Hepatic stellate cell (primary cell): ENCODE measurements at places on chromosomes 11 and 22.

GRCh38 chr11:9745411-9746211 is 81.7 kb downstream of the SWAP70 start:
- no peak for DNase-seq

DNA sequence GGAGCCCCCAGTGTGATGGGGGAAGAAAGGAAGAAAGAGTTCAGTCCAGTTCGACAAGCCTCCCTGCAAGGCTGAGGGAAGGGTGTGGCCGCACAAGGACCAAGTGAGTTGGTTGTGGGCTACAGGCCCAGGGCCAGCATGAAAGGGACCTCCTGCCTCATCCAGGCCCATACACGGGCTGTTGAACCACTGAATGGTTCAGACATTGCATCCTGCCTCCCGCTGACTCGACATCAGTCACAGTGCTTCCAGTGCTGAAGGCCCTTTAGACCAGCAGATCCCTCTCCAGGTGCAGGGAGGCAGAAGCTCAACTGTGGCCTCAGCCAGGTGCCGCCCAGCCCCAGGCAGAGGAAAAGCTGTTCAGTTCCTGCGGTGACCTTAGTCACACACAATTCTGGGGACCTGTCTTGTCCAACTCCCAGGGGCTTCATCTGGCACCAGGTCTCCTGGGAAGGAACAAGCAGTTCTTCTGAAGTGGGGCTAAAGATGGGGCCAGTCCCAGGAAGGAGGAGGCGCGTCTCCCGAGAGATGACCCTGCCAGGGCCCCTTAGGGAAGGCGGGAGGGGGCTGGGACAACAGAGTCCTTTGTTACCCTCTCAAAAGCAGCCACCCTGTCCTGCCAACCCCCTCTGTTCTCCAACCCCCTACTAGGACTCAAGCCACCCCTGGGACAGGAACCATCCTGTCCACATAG is 6.6 kb downstream of the ARRB1 start:
- DNase-seq, result no peak

DNA sequence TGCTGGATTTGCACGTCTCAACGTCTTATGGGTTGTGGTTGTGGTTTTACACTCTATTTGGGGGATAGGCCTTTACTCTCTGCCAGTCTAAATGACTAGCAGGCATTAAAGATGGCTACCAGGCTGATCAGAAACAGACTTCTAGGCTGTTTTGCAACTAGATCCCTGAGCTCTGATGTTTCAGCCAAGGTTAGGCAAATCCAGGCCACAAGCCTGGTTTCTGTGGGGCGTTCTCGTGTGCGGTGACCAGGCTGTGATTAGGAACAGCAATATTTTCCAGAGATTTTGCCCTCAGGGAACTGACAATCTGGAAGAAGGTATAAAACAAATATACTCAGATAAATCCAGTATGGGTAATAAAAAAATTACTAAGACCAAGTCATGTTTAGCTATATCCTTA is 502.4 kb downstream of the INSC start:
- no peak for DNase-seq

DNA sequence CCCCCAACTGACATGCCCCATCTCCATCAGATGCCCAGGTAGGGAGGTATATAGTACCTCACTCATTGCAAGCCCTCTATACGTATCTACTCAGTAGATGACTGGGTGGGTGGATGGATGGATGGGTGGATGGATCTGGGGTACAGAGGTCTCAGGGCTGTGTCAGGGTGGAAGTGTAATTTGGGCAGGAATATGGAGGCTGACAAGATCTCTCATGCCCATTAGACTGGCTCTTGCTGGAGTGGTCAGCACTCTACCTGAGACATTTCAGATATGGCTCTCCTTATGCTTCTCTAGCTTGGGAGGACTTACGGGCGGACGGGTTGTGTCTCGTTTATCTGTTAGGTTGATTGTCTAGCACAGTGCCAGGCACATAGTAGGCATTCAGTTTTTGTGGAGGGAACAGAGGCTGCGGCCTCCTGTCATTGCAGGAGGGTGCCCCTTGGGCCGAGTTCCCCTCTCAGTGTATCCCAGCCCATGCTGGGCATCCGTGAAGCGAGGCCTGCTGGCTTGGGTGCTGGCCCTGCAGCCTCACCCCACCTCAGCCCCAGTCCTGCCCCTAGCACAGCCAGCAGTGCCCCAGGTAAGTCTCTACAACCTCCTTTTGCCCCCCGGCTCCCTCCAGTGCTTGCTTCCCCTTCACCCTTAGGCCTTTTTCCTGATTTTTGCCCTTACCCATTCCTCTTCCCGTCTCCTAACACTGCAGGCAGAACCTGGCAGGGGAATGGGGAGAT is 13.7 kb downstream of the ROBO3 start:
- DNase-seq, result no peak

DNA sequence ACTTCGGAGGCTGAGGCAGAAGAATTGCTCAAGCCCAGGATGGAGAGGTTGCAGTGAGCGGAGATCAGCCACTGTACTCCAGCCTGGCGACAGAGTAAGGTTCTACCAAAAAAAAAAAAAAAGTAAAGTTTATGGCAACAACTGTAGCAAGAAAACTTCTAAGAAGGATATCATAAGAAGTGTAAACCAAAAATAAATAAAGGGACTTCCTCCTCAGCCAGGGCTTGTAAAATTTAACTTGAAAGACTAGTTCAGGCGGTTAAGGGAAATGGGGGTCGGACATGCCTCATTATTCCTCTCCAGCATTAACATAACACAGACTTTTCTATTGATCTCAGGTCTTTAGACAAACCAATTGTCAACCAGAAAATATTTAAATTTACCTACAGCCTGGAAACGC is 2.5 kb upstream of the OR5M11 start:
- DNase-seq, result no peak

DNA sequence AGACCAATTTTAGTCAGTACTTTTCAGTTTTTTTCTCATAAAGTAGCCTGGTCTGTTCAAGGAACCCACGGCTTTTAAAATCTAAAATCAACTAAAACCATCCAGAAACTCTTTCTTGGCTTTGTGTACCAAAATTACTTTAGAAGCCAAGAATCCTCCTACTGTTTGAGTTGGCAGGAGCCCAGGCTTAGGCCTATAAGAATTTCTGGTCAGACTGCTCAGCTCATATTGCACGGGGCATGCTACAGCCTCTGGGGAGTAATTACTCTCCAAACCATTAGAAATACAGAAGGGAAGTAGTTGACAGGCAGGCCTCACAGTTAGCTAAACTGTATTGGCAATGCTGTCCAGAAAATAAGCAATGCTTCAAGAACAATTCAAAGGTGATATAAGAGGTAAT is 1862.9 kb upstream of the RAG2 start:
- peak; percentile 20 for DNase-seq

DNA sequence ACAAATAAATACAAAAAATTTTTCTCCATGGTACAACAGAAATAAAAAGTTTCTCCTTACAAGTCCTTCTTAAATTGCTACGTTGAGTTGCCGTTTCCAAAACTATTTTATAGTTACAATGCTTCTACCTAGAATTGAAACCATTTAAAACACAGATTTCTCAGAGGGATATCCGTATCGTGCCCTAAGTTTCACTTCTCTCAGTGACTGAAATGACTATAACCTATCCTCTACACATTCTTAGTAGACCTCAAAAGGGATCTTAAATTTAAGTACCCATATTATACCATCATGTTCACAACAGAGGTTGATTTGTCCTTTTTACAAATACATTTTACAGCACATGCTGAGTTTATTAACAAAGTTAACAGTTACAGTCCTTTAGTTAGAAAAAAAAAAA is 44.1 kb downstream of the USP28 start:
- no peak for DNase-seq

GRCh38 chr11:535210-535518 is 212 bp downstream of the HRAS start:
- DNase-seq, result no peak

DNA sequence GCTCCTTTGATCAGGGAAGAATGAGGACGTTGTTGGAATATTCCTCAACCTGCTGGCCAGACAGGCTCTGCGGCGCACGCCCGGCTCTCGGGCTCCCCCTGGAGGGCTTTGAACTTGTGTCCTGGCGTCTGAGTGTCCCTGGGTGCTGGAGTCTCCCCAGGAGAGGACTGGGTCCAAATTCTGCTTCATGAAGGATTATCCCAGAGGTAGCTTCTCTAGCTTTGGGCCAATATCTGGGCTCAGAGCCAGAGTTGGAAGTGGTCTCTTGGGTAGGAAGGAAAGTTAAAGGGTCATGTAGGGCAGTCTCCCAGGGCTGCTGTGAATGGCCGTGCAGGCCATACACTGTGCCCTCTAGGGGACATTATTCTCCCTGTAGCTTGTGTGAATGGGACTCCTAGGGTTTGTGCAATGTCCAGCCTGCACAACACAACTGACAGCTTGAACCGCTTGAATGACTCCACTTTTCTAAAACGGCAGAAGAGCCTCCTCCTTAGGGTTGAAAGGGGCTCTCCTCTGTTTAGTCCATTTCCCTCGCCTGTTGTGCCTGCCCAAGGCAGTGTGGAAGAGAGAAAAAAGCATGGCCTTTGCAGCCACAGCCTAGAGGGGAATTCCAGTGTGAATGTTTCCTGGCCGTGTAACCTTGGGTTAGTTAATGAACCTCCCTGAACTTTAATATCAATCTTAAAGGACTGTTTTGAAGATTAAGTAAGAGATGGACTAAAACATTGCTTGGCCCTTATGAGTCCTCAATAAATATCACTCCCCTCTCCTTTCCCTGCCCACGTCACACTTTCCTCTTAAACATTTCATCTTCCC is 111.2 kb upstream of the THY1 start:
- peak; percentile 77 for DNase-seq

DNA sequence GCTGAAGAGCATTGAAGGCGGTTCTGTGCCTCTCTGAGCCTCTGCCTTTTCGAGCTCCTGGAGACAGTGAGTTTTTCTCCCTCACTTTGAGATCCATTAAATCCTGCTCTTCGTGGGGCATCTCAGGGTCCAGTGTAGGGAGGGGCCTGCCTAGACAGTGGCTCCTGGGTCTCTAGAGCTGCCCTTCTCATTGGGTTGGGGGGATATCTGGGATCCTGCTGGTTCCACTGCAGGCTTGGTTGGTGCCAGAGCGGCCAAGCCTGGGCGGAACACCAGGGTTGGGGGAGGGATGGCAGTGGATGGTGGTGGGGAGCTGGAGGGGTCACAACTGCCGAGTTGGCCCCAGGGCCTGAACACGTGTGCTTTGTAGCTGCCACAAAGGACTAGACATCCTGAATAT is 52.2 kb upstream of the CARS1 start:
- no peak for DNase-seq

GRCh38 chr11:27860811-27861210 is 160.6 kb upstream of the BDNF start:
- DNase-seq, result no peak

- no peak for DNase-seq
These were observed 24.7 kb downstream of the PPME1 start for GRCh38 chr11:74195828-74196227.

DNA sequence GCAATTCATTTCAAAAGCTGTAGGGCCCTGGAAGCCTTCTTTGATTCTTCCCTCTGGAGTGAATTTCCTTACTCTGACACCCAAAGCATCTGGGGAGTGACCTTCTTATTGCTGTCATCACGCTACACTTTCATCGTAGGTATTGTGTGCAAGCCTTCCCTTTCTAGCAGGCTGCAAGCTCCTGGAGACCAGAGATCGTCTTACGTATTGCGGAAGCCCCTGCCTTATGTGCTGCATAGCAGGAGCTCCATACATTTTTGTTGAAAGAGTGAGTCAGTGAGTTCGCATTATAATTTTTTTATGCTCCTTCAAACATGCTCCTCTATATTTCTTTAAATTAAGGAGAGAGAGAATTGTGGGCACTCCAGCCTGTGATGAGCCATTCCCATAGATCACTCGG is 21.2 kb upstream of the TMEM218 start:
- DNase-seq, result no peak

- DNase-seq, result no peak
These were observed 277.3 kb downstream of the CASP12 start for GRCh38 chr11:104620991-104621390.

GRCh38 chr11:132691848-132692550 is 840.3 kb downstream of the OPCML start:
- DNase-seq, result no peak

DNA sequence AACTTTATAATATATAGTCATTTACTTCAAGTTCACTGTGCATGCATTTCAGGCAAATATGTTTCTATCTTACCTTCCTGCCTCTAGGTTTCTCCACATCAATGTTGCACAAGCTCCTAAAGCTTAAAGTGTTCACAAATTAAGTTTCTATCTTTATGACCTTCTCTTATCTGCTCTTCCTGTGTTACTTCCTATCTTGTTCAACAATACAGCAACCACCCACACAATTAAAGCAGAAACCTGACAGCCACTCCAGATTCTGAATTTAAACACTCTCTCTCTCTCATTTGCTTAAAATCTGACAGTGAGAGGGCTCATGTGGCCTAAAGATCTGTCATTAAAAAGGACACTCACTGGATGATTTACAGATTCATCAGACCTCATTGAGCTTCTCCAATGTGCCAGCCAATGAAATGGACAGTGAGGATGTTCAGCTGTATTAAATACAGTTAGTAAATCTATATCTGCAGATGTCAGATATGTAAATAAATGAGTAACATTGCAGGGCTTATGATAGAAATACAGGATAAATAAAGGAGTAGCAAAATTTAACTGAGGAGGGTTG is 10.9 kb downstream of the PDGFD start:
- no peak for DNase-seq

- DNase-seq, result peak; percentile 64
These were observed 314 bp downstream of the RIC8A start for GRCh38 chr11:207863-208180.

GRCh38 chr11:113683481-113684046 is 22.5 kb downstream of the TMPRSS5 start:
- no peak for DNase-seq

GRCh38 chr11:97732011-97732632 is 1288.6 kb upstream of the CNTN5 start:
- no peak for DNase-seq

GRCh38 chr11:127670374-127671119 is 670.0 kb upstream of the KIRREL3 start:
- no peak for DNase-seq

DNA sequence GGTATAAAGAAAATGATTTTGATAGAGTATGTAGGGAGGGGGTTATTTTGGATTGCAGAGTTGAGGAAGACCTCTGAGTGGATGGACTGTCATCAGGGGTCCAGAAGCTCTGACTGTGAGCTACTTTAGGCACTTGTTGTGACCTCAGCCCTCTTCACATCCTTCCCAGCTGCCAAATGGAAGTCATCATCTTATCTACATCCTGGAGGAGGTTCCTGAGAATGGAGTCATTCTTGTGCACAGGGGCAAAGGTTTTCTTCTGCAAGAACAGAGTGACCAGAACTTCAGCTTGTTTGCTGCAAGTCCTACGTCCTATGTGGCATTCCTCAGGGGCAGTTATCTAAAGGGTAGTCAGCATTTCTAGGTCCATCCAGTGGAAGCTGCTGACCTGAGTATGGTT is 393.8 kb downstream of the AASDHPPT start:
- DNase-seq, result no peak

DNA sequence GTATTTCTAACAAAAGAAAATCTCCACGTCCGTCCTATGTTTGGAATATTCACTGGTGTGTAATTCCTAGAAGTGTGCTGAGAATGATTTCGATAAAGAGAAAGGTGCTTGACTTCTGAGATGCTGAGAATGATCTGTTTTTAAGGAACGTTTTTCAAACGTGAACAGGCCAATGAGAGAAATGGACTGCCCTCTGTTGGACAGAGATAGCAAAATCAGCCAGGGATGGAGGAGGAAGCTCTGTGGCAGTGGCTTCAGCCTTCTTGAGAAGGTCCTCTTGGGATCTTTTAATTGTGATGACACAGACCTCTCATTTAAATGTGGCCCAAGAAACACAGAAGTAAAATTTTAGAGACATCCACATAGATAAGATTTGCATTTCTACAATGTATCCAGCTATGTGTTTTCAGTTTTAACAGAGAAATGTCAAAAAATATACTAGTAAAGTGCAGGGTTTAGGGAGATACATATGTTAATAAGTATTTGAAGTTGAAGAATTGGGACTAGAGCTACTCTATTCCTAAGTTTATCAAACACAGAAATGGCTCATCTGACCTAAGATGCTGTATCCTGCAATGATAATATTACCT is 84.0 kb upstream of the RCN1 start:
- peak; percentile 47 for DNase-seq
